ENCODE measurements at places on chromosomes 7 and 10.

- H3K27ac ChIP-seq, result no peak overlapping the region
- no peaks in the 10 kb centered on the region for H3K27me3 ChIP-seq
- DNase-seq, result no peak
These were observed 85.2 kb downstream of the POLR1F start for GRCh38 chr7:19623676-19624075.

- no peak overlapping the region for H3K4me3 ChIP-seq
- H3K27me3 ChIP-seq, result no peaks in the 10 kb centered on the region
These were observed 21.8 kb upstream of the SMNDC1 start for GRCh38 chr10:110326351-110327032.

- no peaks in the 10 kb centered on the region for H3K4me1 ChIP-seq
- DNase-seq, result no peak
- H3K36me3 ChIP-seq, result no peaks in the 10 kb centered on the region
These were observed 25.6 kb downstream of the NRCAM start for GRCh38 chr7:108430664-108431063.

GRCh38 chr7:143514995-143515735 is 37.5 kb downstream of the TAS2R41 start:
- peaks cover 37% of the 10 kb centered on the region for H3K4me1 ChIP-seq
- no peak for DNase-seq
- H3K4me3 ChIP-seq, result no peak overlapping the region
- H3K36me3 ChIP-seq, result no peaks in the 10 kb centered on the region
- peak overlapping the region; percentile 18 for H3K27ac ChIP-seq

DNA sequence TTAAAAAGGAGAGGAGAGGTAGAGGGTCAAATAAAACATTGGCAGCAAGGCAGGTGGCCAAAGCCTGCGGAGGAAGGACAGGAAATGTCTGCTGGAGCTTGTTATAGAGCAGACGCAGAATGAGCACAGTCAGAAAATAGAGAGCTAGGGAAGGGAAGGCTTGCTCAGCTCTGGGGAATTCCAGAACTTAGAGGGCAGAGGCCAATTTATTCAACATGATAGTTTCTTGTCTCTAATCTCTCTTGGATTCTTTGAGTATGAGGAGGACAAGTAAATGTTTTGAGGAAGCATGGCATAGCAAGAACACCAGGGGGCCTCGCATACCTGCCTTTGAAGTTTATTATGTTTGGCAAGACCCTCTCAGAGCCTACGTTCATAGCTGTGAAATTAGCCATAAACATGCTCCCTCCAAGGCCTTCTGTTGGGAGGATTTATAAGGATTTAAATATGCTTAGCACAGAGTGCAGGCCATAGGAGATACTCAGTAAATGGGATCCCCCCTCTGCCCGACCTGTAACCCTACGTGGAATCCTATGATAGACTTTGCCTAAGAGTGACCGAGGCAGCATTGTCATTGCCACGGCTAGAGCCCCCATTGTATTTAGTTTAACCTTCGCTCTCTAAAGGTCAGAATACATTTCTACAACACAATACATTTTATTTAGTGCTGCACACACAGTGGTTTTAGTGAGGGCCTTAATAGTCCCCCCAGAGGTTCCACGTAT is 293.9 kb downstream of the CCDC3 start:
- DNase-seq, result no peak
- H3K4me1 ChIP-seq, result peaks cover 89% of the 10 kb centered on the region
- no peaks in the 10 kb centered on the region for H3K27me3 ChIP-seq
- H3K27ac ChIP-seq, result peak overlapping the region; percentile 81
- no peaks in the 10 kb centered on the region for H3K36me3 ChIP-seq
- no peak overlapping the region for H3K4me3 ChIP-seq

GRCh38 chr7:33849971-33850559 is 55.3 kb upstream of the BMPER start:
- H3K4me3 ChIP-seq, result no peak overlapping the region
- no peaks in the 10 kb centered on the region for H3K27me3 ChIP-seq
- H3K4me1 ChIP-seq, result peaks cover 7% of the 10 kb centered on the region
- no peak overlapping the region for H3K27ac ChIP-seq
- H3K36me3 ChIP-seq, result no peaks in the 10 kb centered on the region
